ENCODE measurements at places on chromosomes 12 and 14.

DNA sequence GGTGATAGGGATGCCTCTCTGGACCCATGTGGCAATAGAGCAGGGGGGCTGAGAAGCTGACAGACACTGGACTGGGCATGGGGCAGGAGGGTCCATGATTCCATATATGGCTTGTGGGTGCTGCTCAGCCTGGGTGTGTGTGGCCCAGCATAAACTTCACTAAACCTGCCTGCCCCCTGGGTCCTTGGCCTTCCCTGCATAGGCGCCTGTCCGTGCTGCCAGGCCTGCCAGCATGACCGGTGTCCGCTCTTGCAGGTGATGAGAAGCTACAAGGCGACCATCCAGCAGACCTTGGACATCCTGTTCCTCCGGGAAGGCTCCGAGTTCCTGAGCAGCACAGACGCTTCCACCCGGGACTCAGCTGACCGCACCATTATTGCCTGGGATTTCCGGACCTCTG, 61.6 kb downstream of the BEGAIN start:
- no peak for DNase-seq

DNA sequence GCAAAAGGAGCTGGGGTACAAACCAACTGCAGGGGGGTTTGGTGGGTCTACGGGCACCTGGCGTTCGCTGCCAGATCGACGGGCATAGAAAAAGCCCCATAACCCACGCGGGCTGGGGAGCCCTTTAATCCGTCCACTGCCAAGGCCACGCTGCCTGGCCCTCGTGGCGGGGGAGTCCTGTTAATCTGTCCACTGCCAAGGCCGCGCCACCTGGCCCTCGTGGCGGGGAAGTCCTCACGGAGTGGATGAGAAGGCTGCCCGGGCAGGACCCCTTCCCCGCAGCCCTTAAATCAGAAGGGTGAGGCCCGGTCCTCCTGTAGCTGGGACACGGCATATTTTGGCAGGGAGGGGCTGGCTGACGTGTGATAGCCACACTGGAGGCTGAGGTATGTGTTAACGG, 86.1 kb downstream of the NOC4L start:
- DNase-seq: no peak

- no peak for DNase-seq
Measured at GRCh38 chr12:724194-724855, 28.1 kb upstream of the WNK1 start.

- DNase-seq: peak; percentile 82
Measured at GRCh38 chr14:65096323-65097089, 5.8 kb downstream of the MAX start.

DNA sequence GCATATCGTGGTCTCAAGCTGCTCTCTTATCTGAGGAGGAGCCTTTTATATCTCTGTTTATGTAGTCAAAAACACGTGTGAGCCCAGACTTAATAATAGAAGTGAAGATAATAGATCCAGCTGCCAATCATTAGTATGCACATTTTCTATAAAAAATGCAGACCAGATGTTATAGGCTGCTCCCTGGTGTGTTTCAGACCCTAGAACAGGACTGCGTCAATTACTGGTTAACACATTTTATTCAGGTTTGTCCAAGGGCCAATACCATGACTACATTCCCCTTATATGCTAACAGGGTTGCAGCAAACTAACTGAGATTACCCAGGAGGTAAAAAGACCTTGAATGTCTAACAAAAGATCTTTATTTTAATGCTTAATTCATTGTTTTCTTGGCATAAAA, 98.5 kb upstream of the NEDD1 start:
- no peak for DNase-seq
